ENCODE measurements at places on chromosomes 2 and 18. TPM values are rescaled to one million over a fixed set of nuclear protein-coding genes. Genes with fewer than 3 reads are reported as not detected.

- no peak for DNase-seq
Observed at GRCh38 chr2:195572895-195573683, 83.9 kb upstream of the SLC39A10 start.

DNA sequence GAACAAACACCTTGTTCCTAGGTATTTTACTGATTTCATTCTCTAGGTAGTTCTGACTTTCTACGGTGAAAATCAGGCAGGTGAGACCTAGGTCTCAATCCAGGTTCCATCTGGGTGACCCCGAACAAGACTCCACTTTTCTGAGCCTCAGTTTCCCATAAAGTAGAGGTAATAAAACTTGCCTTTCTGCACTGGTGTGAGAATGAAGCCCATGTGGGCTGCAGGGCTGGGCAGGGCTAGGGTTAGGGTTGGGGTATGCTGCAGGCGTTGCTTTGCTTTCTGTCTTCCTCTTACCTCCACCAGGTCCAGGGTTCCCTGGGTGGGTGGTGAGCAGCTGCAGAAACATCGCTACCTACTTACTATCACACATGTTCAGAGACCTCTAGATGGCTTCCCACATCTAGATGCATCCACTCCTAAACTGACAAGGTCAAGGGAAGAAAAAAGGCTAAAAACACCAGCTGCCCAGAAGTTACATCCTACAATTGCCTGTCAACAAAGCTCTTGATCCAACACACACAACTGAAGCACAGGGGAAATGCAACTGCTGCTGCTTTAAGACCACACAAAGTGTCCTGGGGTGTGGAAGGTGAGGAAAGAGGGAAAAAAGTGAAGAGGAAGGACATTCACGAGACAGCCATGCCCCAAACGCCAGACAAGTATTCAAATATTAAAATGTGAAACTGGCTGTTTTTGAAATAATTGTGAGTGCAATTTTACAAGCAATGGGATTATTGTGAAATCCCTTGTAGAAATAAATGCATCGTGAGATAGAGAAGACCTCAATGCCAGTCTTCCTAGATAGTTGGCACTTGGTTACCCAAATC lies 23.5 kb downstream of the MBP start:
- no peak for DNase-seq

DNA sequence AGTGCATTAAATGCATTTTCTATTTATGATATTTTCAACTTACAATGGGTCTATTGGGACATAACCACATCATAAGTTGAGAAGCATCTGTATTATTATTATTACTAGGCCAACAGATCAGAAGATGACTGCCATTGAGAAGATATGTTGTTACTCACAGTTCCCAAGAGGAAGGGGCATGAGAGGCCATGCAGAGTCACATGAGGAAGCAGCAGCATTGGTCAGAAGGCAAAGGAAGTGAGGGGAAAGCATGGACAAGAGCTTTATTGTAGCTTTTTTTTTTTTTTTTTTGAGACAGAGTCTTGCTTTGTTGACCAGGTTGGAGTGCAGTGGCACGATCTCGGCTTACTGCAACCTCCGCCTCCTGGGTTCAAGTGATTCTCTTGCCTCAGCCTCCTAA lies 66.2 kb upstream of the LCLAT1 start:
- DNase-seq = no peak

DNA sequence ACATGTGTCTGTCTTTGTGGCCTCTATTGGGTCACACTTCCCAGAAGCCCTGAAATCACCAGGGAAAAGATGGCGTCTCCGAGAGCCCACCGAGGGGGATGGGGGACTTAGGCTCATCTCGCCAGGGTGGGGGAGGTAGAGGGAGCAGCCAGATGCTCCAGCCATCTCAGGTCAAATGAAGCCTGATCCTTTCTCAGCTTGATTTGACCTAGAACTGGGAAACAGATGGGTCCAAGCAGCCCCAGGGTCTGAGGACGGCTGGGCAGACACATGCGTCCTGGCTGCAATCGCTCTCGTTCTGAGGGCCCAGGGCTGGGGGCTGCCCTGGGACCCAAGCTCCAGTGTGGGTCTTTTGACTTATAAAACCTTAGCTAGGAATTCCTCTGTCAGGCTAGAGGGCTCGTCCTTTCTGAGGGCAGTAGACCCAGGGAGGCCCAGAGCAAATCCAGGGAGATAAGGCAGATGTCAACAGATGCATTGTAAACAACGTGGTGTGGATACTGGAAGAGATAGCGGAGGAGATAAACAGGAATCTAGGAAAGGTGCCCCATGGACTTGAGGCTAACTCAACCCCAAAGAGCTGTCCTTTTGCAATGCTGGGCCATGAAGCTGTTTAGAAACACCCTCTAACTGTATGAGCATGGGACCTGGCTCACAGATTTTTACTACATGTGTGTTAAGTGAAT lies 127.7 kb downstream of the MYCN start:
- no peak for DNase-seq

UGT1A4 gene
- polyA plus RNA-seq = not detected

DNA sequence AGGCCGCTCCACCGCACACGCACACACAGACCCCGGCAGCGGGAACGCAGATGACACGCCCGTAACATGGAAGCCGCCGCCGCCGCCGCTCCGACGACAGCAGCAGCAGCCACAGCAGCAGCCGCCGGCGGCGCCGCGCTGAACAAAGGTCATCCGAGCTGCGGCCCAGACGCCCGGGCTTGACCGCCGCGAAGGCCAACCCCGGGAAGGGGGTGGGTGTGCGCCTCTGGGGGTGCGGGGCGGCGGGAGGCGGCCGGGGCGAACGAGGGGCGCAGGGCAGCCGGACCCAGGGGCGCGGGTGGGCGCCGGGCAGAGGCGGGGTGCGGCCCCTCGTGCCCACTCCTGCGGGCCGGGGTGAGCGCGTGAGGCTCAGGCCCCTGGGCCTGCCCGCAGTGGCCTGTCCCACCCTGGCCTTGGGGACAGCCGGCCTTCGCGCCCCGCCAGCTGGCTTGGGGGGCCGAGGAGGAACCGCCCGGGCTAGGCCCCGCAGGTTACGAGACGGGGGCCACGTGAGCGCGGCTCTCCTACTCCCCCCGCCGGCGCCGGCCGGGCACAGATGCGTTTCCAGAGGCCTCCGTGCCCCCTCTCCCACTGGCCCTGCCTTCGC lies 1.0 kb upstream of the ZNF532 start:
- no peak for DNase-seq

- no peak for DNase-seq
Observed at GRCh38 chr2:28325567-28326468, 66.8 kb upstream of the FOSL2 start.

DNA sequence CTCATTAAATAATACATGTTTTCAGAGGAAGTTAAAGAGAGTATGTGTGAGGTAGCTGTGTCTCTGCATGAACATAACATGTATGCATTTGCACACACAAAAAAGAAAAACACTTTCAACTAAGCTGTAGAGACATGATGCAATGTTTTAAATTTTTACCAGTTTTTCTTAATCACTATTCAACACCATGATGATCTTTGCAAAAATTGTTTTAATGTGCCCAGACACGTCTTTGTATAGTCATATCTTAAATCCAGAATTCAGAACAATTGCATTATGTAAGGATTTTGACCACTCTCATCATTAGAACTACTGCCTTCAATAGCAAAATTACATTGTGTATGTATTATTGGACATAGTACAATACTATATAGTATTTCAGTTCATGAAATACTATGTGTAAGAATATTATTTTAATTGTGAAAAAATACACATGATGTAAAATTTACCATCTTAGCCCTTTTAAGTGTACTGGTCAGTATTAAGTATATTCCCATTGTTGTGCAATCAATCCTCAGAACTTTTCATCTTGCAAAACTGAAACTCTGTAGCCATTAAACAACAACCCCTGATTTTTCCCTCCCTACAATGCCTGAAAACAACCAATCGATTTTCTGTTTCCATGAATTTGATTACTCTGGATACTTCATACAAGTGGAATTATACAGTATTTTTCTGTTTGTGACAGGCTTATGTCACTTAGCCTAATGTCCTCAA lies 104.5 kb upstream of the ACVR2A start:
- DNase-seq = no peak

DNA sequence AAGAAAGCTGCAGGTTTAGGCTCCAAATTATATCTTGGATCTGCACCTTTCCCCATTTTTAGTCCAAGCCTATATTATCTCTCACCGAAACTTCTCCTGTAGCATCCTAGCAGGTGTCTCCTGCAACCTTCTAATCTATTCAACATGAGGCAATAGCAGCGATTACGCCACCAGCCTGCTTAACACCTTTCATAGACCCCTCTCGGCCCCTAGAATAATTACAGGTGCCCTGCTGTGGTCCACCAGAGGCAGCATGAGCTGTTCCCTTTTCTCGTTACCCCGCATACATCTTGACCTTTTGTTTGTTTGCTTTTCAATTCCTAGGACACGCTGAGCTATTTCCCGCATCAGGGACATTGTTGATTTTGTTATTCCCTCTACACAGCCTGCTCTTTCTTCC lies 361.9 kb downstream of the CYRIA start:
- DNase-seq = no peak

GRCh38 chr18:34726286-34727004 lies 16.3 kb downstream of the DTNA start:
- DNase-seq = no peak

- no peak for DNase-seq
Observed at GRCh38 chr2:8857709-8858108, 20.3 kb upstream of the KIDINS220 start.

DNA sequence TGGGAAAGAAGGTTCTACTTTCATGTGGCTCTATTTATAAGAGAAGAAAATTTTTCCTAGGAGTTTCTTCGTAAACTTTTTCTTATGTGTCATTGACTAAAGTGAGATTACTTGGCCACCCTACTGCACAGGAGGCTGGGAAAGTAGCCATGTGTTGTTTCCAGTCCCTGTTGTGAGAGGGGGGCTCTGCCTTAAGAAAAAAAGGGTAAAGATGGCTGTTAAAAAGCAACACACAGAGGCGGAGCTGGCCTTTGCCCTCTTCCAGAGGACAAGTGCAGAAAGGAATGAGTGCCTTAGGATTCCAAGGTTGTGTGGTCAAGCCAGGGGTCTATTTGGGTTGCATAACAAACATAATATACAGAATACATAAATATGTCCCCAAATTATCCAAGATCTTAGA lies 230.0 kb upstream of the CXCR4 start:
- no peak for DNase-seq

PSD4 gene
- polyA plus RNA-seq = 11.1 TPM

- no peak for DNase-seq
Observed at GRCh38 chr2:40041422-40042382, 262.6 kb upstream of the THUMPD2 start.

DNA sequence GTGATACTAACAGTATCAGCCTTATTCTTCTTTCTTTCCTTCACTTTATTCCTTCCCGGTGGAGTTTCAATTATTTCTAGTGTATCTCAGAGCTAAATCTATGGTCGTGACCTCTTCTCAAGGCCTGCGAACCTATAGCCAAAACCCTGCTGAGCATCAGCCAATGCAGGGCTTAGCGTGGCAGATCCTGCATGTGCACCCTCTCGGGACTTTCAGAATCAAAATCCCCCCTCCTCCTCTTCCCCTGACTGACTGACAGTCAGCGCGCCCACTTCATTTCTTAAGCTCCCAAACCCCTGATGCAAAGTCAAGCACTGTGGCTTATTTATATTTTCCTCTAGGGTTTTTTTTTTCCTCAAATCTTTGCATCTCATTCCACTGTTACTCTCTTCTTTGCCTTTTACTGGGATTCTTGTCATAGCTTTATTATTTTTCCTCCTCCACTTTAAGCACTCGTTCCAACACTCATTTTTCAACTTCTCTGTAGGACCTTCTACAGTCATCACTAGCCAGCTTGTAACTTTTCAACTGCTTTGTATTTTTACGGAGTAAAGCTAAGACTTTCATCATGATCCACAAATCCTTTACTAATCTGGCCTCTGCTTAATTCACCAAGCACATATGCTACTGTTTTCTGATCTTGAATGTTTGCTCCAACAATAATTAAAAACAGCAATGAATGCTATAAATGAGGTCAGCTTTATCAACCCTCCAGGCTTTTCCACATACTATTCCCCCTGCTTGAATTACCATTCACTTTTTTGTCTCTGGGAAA lies 896.5 kb upstream of the PIK3C3 start:
- no peak for DNase-seq

MAL gene
- polyA plus RNA-seq = 279 TPM

DNA sequence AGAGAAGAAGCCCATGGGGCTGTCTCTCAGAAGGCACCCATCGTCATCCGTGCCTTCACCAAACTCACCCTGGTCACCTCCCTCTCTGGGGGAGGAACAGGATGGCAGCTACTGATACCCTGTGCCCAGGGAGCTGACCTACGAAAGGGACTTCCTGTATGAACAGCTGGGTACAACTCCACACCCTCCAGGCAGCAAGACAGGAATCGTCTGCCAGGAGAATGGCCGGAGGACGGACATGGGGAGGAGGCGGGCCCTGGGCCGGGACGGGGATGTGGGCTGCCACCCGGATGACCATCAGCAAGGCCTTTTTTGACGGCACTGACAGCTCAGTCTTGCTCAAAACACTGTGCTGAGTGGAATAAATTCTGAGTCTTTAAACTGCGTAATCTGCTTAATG lies 243.6 kb downstream of the HDAC4 start:
- no peak for DNase-seq

DNA sequence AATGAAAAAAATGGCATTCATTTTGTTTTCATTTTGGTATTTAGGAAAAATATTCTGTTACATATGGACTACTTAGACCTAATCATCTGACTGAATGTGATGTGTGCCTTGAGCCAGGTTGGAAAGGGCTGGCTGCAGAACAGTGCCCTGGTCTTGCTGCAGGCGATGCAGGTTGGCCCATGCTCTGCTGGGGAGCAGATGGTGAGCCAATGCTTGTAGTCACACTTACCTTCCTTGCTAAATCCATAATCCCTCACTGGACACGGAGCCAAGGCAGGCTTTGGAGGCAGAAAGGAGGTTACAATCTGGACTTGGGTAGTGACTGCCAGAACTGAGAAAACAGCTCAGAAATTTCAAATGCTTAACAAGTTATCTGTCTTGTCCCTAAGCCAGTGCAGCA lies 228.7 kb downstream of the ARHGAP15 start:
- no peak for DNase-seq

- DNase-seq = no peak
Observed at GRCh38 chr2:134718023-134718816, 580 bp downstream of the TMEM163 start.

GRCh38 chr2:217802266-217802665 lies 200.5 kb downstream of the TNS1 start:
- DNase-seq = no peak

DNA sequence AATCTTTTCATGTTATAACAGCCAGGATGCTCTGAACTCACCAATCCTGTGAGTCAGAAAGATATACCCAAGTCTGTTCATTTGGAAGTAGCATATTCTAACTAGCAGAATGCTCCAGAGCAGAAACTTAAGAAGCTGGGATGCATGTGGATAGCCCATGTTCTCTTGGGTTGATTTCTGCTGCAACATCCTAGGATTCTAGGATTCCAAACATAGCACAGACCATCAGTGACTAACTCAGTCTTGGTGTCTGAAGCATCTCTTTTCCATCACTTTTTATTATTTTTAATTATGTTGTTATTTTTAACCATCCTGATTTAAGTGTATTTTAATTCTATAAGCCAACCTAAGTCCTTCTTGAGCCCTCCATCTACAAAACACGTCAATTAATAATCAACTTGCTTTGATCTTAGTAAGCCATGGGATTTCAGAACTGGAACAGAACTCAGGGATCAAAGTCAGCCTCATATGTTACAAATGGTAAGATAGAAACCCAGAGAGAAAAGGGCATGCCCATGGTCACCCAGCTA lies 85.4 kb downstream of the OSR1 start:
- DNase-seq = no peak

- no peak for DNase-seq
Observed at GRCh38 chr18:62585274-62586150, 62.7 kb downstream of the ZCCHC2 start.

ZAP70 gene
- polyA plus RNA-seq = 2.4 TPM

Measured in renal cortex interstitium (tissue), 15 donors.